ENCODE measurements at places on chromosomes 2 and 18.

DNA sequence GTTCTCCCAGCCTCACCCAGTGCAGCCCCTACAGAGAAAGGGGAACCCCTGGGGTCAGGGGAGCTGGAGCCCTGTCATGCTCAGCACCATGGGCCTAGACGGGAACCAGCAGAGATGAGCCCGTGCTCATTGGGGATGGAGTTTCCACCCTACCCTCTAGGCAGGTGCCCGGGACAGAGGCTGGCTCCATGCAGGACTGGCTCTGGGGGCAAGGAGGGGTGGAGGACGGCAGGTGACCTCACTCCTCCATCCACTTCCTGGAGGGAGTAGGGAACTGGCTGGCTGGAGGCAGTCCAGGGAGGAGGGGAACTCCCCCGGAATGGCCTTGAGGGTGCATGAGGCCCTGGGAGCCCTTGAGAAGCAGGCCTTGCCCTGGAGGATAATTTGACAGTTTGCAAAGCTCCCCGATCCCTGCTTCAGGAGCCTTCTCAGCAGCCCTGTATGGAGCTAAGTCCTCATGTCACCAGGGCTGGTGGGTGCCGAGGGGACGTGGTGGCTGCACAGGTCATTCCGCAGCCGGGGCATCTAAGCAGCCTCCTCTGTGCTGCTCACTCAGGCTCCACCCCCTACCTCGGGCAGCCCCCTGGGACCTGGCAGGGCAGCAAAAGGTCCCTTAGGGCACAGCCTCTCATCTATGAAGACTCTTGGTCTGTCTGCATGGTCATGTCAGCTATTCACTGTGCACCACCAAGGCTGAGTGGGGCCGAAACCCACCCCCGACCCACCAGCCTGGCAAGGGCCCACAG, 2.1 kb downstream of the NEURL3 start:
- peak; percentile 42 for DNase-seq

DNA sequence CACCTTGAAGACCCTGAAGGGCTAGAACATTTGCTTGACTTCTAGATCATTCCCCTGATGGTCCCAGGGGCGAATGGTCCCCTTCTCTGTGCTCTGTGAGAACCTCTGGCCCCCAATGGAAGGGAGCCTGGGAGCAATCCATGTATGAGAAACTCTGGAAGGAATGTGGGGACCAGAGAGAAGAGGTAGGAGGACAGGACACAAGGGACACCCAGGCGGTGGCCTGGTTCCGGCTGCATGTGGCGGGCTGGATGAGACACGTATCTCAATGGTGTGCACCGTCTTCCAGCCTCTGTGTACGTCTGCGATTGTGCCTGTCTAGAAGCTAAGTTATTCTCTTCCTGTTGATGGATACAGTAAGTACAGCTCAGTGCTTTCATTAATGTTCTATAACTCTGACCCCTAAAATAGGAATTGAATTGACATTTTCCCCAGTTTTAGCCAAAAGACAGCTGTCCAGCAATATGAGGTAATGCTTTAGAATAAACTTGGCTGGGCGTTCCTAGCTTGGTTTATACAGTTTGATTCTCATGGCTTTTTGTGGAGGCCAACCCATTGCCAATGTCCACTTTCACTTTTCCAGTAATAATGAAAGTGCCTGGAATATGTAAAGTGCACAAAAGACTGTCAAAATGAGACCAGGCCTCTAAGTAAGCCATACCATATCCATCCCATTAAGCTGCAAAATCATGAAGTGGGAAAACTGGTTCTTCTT, 30.1 kb upstream of the COPS8 start:
- DNase-seq: no peak

DNA sequence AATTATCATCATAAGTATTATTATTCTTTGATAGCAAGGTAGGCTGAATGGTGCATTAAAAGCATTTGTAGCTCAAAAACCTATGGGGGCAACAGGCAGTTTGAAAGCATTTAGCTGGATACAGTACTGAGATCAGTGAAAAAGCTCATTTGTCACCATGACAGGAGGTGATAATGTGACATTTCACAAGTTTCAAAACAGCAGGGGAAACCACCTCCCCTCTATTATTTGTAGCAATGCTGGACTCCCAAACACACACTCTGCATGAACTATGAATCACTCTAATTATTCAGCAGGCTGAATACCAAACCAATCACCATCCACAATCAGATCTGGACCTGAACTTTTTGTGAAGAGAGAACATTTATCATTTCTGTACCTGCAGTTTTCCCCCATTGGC, 63.4 kb downstream of the MYO5B start:
- DNase-seq: no peak

DNA sequence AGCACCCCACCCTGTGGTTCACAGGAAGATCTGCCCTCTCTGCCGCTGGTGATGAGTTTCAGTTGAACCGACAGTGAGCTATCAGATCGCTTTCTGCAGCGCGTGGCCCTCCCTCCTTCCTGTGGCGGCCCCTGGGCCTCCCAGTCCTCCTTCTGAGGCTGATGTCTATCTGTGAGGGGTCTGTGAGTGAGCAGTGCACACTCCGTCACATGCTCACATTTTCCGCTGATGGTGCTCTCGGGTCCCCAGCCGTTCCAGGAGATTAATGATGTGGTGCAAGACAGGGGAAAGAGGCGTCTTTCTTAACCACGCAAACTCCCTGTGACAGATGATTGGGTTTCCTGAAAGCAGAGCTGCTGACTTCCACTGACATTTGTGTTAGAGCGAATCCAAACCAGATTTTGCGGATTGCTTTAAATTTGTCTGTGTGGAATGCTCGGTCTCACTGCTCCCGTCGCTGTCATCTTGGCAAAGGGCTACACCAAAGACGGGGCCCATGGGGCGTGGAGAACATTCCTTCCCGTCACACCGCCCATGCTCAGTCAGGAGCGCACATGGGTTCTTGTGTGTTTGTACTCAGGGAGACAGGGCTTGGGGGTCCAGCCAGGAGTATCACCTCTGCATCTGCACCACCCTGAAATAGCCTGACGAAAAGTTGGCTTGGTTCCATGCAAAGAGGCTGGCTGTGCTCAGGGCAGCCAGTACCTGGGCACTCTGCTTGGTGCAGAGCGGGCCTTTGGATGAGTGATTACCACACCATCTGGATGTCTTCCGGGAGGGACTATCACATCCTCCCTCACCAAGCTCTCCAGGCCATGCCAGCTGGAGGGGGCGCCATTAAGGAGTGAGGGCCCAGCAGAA, 154.7 kb upstream of the HS6ST1 start:
- DNase-seq: peak; percentile 34

- DNase-seq: no peak
Observed at GRCh38 chr2:35545301-35545700, 810.3 kb upstream of the CRIM1 start.

DNA sequence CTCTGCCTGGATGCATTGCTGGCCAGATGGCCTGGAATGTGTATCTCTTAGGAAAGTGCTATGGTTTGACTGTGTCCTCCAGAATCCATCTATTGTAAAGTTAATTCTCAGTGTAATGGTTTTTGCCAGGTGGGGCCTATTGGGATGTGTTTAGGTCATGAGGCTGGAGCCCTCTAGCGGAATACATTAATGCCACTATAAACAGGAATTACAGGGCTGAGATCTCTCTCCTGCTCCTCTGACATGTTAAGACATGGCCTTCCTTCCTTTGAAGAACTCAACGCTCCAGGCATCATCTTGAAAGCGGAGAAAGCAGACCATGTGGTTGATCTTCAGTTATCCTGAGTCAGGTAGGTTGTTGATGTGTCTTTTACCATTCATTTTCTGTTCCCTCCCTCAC, 276.4 kb downstream of the RPIA start:
- DNase-seq: no peak

- peak; percentile 38 for DNase-seq
Observed at GRCh38 chr18:7946734-7947377, 379.7 kb downstream of the PTPRM start.

DNA sequence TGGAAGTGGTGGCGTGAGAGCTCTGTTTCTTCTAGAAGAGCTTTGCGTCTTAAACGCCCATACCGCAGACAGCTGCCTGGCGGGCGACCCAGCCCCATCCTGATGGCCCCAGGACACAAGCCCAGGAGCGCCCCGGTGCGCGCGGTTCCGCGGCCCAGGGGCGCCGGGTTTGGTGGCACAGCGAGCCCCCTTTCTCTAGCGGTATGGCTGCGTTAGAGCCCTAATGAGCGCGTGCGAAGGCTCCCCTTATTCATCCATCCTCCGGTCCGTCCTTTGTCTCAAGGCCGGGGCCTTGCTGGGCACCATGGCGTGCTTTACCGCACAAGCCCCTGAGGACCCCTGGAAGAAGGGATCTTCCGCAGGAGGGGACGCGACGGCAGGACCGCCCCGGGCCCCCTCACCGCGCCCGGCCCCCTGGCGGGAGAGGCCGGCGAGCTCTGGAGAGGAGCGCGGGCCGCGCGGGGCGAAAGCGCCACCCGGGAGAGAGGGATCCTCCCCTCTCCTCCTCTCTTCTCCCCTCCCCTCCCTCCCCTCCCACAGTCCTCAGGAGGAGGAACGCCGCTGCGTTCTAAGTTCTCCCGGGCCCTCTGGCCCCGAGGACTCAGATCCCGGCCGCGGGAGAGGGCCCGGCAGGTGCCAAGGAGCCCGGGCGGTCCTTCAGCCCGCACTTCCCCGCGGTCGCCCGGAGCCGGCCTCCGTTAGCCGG, 626 bp upstream of the SLC1A4 start:
- DNase-seq: peak; percentile 73

- no peak for DNase-seq
Observed at GRCh38 chr2:47017541-47017940, 101.9 kb upstream of the MCFD2 start.

GRCh38 chr18:27699137-27699536, 477.8 kb downstream of the CDH2 start:
- DNase-seq: no peak

DNA sequence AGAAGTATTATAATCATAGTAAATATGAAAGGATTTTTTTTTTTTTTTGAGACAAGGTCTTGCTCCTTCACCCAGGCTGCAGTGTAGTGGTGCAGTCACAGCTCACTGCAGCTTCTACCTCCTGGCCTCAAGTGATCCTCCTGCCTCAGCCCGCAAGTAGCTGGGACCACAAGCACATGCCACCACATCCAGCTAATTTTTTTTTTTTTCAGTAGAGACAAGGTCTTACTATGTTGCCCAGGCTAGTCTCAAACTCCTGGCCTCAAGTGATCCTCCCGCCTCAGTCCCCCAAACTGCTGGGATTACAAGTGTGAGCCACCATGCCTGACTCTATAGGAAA, 301.6 kb upstream of the STON1 start:
- DNase-seq: no peak

DNA sequence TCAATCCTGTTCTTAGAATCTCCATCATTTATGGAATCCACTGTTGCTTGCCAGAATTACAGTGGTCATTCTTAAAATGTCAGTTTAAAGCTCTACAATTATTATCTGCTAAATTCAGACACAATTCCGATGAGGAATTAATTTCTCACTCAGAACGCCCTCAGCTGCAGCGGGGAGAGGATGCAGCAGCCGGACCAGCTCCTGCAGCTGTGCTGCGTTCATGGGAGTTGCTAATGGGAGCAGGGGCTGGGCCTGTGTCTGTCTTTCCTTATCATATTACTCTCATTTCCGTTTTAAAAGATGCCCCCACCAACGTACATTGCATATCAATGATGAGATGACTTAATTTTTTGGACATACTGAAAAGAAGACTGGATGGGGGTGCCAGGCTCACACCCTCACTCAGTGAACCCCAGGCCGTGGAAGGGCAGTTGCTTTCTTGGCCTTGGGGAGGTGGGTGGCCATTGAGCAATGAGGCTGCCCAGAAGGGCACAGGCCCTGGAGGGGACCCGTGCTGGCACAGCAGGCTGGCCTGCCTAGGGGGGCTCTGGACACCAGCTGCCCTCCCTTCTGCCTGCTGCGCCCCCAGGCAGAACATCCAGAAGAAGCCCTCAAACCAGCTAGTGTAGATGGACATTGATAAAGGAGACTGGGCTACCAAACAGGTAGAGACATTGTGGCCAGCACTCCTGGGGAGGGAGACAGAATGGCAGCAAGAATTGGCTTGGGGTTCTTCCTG, 503.6 kb upstream of the MYT1L start:
- no peak for DNase-seq

- peak; percentile 30 for DNase-seq
Observed at GRCh38 chr2:234422981-234423431, 73.9 kb downstream of the ARL4C start.

DNA sequence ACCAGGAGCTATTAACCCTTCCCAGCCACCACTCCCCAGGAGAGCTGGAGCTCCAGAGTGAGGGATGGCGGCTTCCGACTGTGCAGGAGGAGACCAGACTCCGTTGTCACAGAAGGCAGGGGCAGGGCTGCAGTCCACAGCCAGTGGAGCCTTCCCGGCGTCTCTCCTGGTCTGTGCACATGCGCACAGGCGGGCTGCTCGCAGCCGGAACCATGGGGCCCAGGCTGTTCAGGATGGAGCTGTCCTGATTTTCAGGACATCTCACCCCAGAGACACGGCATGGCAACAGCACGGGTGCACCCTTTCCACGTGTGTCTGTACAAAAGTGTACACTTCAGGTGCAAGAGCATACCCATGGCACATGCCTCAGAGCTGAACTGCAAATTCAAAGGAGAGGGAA, 28.9 kb downstream of the EIPR1 start:
- no peak for DNase-seq

DNA sequence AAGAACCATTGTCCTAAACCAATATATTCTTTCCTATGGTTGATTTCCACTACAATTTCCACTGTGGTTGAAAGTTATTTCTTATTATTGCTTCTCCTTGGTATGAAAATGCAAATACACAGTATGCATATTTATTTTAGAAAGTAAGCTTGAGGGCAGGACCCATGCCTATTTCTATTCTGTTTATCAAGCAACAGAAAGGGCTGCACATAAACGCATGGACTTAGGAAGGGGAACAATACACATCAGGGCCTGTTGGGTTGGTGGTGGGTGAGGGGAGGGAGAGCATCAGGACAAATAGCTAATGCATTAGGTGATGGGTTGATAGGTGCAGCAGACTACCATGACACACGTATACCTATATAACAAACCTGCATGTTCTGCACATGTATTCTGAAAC, 20.7 kb downstream of the SLC4A3 start:
- DNase-seq: no peak

- no peak for DNase-seq
Observed at GRCh38 chr18:13435586-13436333, 217.2 kb downstream of the LDLRAD4 start.

GRCh38 chr2:25672494-25673299, 680 bp downstream of the DTNB start:
- peak; percentile 68 for DNase-seq

GRCh38 chr2:113762377-113763118, 6.1 kb upstream of the SLC35F5 start:
- DNase-seq: no peak

GRCh38 chr2:27935026-27935425, 44.5 kb downstream of the BABAM2 start:
- DNase-seq: no peak

DNA sequence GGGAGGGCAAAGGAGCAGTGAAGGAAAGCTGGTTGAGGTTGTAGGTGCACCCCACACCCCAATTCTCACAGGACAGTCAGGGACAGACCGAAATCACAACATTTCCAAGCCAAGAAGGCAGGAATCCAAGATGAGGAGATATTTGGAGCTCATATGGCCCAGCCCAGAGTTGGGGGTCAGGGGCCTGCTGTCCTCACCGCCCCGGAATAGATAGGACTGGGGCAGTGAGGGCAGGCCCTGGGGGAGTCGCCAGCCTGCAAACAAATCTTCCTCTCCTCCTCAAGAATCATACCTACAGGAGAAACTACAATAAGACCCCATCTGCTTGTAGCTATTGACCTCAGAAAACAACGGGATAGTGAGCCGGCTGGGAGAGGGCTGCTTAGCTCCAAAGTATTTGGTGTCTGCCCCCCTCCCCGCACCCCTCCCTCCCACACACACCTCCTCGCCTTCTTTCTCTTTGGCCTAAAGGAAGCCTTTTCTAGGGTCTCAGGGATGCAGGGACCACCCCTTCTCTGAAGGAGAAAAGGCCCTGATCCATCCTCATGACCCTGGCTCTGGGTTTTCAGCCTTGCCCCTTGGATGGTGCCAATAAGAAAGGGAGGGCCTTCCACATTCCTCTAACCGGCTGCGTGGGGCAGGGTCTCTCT, 3.8 kb downstream of the EN1 start:
- no peak for DNase-seq
